Subcutaneous preadipocyte (primary cell): ENCODE measurements at places on chromosomes 16 and 17. TPM values are rescaled to one million over a fixed set of nuclear protein-coding genes. Genes with fewer than 3 reads are reported as not detected.

CTRB2 gene
- not detected in 2 replicates for total RNA-seq

CLEC19A gene
- total RNA-seq = not detected in 2 replicates

KRT39 gene
- not detected in 2 replicates for total RNA-seq

DEXI gene
- total RNA-seq = 42.3 and 43.2 TPM in 2 replicates

CCDC200 gene
- 0.37 TPM in 1 of 2 replicates, not detected in the other for total RNA-seq

KCNH4 gene
- total RNA-seq = not detected in 2 replicates

KIF18B gene
- 5.9 and 13.5 TPM in 2 replicates for total RNA-seq

GFAP gene
- 0.73 TPM in 1 of 2 replicates, not detected in the other for total RNA-seq

HBA2 gene
- total RNA-seq = 0.73 TPM in 1 of 2 replicates, not detected in the other

ASPA gene
- 0.98 and 1.1 TPM in 2 replicates for total RNA-seq

KRT222 gene
- total RNA-seq = 0.20 and 0.37 TPM in 2 replicates

TEX14 gene
- 0.20 and 0.73 TPM in 2 replicates for total RNA-seq

ASPHD1 gene
- total RNA-seq = 2.3 and 4.4 TPM in 2 replicates

C16orf92 gene
- not detected in 2 replicates for total RNA-seq

CTRL gene
- total RNA-seq = 0.37 and 1.4 TPM in 2 replicates

KRT17 gene
- total RNA-seq = 1.2 and 1.8 TPM in 2 replicates

GAS2L2 gene
- not detected in 2 replicates for total RNA-seq

ALOX15B gene
- total RNA-seq = 0.20 and 1.8 TPM in 2 replicates

KRTAP4-6 gene
- not detected in 2 replicates for total RNA-seq

TRIM37 gene
- total RNA-seq = 23.5 and 26.8 TPM in 2 replicates

RPRML gene
- total RNA-seq = not detected in 2 replicates

TEKT5 gene
- total RNA-seq = 0.37 TPM in 1 of 2 replicates, not detected in the other

CCDC144A gene
- 0.59 and 2.2 TPM in 2 replicates for total RNA-seq

OR1G1 gene
- not detected in 2 replicates for total RNA-seq

CCP110 gene
- total RNA-seq = 9.2 and 13.5 TPM in 2 replicates

TBC1D3E gene
- total RNA-seq = not detected in 2 replicates

TTYH2 gene
- total RNA-seq = 2.9 and 6.5 TPM in 2 replicates

KRTAP4-2 gene
- not detected in 2 replicates for total RNA-seq

NME2 gene
- 416 and 743 TPM in 2 replicates for total RNA-seq

CD68 gene
- 39.7 and 53.0 TPM in 2 replicates for total RNA-seq

FOXL1 gene
- total RNA-seq = 14.0 and 32.6 TPM in 2 replicates

NLRC3 gene
- not detected in 2 replicates for total RNA-seq

MYH8 gene
- total RNA-seq = not detected in 2 replicates

CTRB1 gene
- not detected in 2 replicates for total RNA-seq

LGALS9 gene
- 0.20 and 0.37 TPM in 2 replicates for total RNA-seq

LITAFD gene
- total RNA-seq = not detected in 2 replicates
